ENCODE measurements at places on chromosomes 11 and 22.
A peak's percentile ranks its signal among the peaks of the same experiment; 100 is the strongest.

DNA sequence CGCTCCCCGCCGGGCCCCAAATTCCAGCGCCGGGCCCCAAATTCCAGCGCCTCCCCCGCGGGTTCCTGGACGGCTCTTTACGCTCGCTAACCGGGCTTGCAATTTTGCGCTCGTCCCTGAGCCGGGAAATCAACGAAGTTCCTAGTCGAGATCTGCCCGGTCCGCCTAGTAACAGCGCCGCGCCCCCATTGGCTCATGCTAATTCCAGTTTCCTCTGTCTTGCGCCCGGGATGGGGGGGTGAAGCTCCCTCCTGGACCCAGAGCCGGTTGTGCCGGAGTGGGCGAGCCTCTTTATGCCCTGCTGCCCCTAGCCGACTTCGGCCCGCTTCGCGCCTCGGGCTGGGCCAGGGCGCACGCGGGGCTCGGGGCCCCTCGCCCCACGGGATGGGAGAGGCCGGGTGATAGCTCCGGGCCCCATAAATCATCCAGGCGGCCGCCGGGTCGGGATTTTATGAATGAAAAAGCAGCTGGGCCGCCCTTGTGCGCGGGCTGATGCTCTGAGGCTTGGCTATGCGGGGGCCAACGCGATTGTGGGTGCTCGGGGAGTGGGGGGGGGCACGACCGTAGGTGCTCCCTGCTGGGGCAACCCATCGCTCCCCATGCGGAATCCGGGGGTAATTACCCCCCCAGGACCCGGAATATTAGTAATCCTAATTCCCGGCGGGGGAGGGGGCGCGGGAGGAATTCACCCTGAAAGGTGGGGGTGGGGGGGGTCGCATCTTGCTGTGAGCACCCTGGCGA is 1.8 kb upstream of the CCND1 start:
- peak; percentile 89 for DNase-seq

DNA sequence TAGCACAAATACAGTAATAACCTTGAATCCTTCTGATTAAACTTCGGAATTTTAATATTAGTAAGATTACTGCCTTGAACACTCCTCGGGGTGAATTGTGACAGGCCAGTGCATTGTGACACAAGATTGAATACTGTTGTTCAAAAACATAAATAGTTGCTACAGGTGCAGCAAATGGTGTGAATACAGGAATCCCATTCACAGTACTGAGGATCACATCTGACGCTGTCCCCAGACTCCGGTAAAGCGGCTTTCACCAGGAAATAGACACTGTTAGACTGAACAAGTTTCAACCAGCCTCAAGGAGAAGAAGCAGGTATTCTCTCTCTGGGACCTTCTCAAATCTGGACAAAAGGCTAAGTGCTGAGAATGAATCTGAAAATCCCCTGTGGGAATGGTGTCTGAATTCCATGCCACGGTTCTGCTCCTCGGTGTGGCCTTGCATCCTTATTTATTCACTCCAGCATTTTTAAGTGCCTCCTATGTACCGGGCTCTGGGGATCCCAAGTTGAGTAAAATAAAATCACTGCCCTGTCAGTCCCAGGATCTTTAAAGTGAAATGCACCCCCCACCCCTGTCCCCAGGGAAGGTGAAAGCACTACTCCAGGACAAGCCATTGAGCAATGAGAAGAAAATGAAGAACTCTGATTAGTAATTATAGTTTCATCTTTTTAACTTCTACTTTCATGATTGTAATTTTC is 3.4 kb downstream of the LGR4 start:
- DNase-seq, result no peak

GRCh38 chr11:20634044-20634443 is 34.6 kb downstream of the SLC6A5 start:
- no peak for DNase-seq

GRCh38 chr11:101321222-101321621 is 191.6 kb upstream of the PGR start:
- DNase-seq, result no peak

DNA sequence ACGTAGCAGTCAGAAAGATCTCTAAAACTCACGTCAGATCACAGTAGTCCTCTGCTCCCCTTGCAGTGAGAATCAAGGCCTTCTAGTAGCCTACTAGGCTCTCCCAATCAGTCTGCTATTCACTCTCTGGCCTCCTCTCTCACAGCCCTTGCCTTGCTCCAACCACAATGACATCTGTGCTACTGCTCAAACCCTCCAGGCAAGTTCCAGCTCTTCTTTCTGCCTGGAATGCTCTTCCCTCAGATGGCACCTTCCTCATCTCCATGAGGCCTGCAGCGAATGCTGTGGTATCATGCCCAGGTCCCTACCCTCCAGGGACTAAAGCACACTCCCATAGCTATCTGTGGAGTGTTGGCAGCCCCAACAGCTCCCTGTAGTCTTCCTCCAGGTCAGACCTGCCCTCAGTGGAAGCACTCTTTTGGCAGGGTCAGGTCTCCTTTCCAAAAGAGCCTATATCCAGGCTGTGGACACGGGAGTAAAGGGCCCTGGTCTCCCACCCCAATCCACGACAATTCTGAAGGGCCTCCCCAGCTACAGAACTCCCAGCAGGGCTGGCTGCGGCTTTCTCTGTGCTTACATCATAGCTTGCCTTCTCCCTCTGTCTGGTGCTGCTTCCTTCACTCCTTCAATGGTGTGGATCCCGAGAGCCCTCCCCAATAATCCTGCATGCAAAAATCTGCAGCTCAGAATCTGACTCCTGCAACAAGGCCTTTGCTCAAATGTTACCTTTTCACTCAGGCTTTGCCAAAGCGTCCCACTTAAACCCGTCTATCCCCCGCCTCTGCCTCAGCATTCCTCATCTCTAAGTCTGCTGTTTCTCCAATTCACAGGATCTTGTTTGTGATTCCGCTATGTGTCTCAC is 8.9 kb downstream of the HIRA start:
- DNase-seq, result no peak

- no peak for DNase-seq
Measured at GRCh38 chr11:69374110-69374945, 80.4 kb downstream of the MYEOV start.

- DNase-seq, result no peak
Measured at GRCh38 chr11:30310623-30311022, 12.3 kb upstream of the ARL14EP start.

DNA sequence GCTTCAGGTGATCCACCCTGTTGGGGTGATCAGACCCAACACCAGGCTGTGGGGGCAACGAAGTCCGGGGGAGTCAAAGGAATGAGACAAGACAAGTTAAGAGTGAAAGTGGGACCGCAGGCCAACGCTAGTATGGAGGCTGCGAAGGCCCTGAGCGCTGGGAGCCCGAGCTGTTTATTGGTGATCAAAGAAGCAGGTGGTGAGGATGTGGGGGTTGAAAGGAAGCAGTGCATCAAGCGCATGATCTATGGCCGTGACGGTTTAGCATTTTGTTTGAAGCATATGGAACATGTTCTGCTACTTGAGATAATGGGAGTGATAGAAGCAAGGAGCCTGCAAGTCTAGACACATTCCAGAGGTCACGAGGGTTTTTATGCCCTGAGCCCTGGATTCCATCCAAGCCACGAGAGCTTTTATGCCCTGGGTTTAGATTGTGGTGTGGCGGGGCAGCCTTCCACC is 49.5 kb downstream of the MCHR1 start:
- no peak for DNase-seq

DNA sequence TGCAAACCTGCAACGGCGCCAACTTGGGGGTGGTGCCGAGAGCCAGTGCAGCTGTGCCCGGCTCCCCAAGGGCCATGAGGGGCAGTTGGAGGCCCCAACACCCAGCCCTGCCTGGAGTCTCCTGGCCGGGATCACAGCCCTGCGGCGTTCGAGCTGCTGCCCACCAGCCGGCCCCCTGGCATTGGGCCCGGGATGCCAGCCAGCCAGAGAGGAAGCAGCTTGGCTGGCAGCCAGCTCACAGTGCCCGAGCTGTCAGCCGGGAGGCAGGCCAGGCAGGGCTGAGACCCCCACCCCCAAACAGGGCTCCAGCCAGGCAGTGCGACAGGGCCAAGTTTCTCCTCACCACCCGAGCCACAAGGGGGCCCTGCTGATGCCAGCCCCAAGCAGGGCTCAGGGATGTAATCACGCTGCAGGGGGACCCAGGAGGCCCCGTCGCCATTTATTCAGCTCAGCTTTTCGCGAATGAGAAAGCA is 26.0 kb upstream of the TCF20 start:
- no peak for DNase-seq

- no peak for DNase-seq
Measured at GRCh38 chr11:405323-405953, 9.4 kb downstream of the SIGIRR start.

DNA sequence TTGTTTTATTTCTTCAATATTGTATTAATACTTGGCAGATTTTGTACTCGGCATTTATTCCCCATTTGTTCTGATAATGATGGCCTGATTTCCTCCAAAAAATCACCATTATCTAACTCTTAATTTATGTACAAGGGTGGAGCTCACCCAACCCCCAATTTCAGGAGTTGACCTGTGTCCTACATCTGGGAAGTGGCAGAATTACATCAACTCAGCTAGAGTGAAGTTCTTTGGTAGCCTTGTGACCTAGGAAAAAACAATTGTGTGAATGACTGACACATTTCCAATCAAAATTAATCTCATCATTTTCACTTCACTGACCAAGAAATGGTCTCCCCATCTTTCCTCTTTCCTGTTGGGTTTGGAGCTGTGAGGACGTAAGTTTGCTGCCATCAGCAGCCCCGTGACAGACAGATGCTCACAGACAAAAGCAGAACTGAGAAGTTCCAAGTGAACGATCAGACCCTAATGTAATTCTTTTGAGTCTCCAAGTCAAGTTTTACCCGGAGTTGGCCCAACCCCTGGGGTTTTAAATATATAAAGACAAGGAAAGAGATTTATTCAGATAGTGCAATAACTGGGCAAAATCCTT is 16.6 kb upstream of the MS4A6E start:
- no peak for DNase-seq

DNA sequence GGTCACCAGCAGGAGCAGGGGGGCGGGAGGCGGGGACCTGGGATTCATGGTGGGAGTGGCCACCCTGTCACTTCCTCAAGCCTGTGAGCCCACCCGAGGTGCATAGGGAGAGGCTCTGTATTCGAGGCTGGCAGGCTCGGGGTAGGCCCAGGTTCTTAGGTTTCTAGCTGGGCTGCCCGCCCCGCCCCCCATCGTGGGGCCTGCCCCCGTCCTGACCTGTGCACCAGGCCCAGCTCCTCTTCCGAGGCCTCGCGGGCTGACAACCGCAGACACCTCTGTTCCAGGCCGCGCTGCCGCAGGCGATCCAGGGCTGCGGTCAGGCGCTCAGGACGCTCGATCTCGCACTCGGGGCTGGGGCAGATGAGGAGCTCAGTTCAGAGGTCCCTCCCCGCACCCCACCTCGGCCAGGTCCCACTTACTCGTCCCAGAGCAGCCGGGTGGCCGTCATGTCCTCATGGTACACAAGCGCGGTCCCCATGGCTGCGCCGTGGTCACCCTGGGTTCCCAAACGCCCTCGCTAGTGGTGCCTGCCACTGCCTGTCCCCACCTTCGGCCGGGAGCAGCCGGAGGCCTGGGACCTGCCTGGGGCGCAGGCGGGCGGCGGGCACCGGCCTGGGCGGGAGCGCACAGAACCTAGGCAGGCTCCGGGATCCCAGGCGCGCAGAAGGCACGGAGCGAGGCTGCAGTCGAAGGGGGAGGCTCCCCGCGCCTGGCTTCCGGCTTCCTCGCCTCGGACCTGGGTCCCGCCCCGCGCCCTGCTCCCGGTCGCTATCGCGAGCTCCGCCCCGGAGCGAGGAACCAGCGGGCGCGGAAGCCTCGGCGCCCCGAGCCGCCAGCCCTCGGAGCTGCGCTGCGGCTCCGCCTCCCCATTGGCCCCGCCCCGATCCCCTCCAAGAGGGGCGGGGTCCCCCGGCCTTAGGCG is at the start of gene HDAC10:
TSS of gene HDAC10 (minus strand) at position 711 of the 922 bp plus-strand sequence. CDS start at position 478, 233 bp downstream.
- DNase-seq, result no peak

DNA sequence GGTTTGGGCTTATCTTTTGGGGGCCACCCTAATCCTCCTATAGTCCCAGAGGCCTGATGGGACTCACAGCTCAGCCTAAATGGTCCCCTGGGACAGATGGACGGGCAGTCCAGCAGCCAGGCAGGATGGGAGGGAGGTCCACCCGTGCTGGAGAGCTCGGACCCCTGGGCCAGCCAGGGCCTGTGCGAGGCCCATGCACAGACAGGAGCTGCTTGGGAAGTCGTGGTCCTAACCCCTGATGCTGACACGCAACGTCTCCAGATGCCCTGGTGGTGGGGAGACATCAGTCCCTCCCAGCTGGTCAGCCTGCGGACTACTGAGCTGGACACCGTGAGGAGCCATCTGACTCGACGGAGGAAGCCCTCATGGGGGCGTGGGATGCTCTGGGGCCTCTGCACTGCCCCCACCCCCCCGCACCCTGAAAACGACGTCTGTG is 31.2 kb upstream of the MUC5AC start:
- DNase-seq, result no peak

DNA sequence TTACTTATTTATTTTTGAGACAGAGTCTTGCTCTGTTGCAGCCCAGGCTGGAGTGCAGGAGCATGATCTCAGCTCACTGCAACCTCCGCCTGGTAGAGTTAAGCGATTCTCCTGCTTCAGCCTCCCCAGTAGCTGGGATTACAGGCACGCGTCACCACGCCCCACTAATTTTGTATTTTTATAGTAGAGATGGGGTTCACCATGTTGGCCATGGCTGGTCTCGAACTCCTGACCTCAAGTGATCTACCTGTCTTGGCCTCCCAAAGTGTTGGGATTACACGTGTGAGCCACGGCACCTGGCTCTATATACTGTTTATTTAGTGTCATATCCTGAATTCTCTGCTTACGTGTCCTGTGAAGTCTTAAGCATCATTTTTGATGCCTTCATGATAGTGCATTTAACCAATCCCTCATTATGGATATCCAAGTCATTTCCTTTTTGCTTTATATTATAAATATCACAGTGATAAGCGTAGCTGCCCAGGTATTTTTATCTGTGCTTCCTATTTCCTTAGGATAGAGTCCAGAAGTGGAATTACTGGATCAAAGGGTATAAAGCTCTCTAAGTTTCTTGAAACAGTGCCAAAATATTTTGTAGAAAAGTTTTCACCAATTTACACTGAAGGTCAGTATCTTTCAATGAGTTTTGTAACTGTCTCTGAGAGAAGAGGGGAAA is 871 bp upstream of the SIDT2 start:
- no peak for DNase-seq

DNA sequence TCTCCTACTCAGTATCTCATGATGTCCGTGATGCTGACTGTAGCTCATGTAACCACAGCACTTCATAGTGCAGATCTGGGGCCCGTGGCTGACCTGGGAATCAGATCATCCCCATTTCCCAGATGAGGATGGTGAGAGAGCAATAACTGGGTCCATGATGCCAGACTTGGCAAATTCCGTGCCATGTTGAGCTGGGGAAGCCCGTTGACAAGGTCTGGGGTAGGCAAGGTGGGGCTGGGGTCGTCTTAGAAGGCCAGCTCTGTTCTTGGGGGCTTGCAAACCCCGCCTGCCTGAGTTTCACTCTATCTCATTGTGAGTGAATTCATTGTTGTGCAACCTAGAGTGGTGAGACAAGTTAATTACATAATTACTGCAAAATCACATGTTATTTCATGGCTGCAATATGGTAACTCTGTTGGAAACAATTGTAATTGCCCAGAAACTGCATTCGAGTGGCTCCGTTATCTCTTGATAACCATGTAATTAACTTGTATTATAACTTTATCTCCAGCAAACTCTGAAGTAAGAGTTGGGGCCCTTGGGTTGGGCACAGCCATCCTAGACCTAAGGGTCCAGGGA is 41.7 kb downstream of the LMO1 start:
- no peak for DNase-seq
